ENCODE measurements at places on chromosomes 11 and 22.

- DNase-seq: no peak
Observed at GRCh38 chr22:41762980-41763779, 37.3 kb upstream of the CCDC134 start.

- DNase-seq: peak; percentile 64
Observed at GRCh38 chr11:77472991-77473800, 698 bp downstream of the PAK1 start.

GRCh38 chr11:115776916-115777315, 272.7 kb upstream of the CADM1 start:
- DNase-seq: no peak

GRCh38 chr11:76185931-76186401, 20.3 kb downstream of the WNT11 start:
- no peak for DNase-seq

DNA sequence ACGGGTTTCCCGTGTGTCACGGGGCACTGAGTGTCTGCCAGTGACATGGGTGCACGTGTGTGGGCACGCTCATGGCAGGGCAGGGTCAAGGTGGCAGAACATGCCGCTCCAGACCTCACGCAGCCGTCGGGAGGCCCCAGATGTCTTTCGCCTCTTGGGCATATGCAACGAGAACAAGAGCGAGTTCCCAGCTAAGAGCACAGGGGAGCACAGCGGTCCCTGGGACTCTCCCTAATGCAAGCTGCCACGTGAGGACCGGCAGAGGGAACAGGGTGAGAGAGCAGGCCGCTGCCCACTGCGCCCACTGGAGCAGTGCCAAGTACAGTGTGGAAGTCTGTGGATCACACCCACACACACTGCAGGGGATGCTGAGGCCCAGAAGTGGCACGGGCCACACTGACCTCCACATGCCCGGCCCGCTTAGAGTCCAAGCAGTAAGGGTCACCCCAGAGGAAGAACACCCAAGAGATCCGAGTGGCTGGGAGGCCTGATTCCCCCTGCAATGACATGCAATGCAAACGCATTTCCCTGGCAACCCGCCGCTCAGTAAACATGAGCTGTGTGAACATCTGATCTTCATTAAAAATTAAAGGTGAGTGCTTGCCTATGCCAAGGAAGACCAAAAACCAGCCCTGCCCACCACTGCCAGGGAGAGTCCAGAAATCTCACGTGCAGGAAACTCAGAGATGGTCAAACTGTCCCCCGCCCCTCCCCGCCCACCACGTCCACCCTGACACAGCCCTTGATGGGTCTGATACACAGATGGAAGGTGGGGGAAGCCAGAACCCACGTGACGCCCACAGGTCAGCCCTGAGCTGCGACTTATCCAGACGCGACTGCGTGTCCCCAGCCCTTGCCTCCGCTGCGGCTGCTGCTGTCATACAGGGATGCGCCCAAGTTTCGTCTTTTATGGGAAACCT, 11.7 kb downstream of the CERK start:
- no peak for DNase-seq

GRCh38 chr11:110298301-110298765, 1.9 kb upstream of the RDX start:
- no peak for DNase-seq

DNA sequence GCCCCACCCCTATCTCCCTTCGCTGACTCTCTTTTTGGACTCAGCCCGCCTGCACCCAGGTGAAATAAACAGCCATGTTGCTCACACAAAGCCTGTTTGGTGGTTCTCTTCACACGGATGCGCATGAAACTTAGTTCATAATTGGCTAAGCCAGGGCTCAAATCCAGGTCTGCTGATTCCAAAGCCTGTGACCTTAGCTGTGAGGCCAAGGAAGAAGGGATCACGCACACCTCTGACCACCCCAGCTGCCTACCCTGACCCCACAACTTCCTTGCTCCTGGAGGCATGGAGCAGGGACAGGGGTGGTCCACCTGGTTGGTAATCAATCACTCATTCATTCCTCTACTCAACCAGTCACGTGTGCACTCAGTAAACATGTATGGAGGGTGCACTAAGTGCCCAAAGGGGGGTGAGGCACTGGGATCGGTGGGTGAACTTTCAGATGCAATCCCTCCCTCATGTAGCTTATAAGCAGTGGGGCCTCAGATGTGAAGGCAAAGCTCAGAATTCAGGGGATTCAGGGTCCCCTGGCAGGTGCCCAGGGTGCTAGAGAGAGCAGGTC, 10.3 kb downstream of the FXYD2 start:
- no peak for DNase-seq

- DNase-seq: no peak
Observed at GRCh38 chr11:19938169-19938856, 222.0 kb downstream of the DBX1 start.

GRCh38 chr22:43136255-43136654, 6.9 kb downstream of the MCAT start:
- DNase-seq: no peak
